ENCODE measurements at places on chromosomes 4 and X.

DNA sequence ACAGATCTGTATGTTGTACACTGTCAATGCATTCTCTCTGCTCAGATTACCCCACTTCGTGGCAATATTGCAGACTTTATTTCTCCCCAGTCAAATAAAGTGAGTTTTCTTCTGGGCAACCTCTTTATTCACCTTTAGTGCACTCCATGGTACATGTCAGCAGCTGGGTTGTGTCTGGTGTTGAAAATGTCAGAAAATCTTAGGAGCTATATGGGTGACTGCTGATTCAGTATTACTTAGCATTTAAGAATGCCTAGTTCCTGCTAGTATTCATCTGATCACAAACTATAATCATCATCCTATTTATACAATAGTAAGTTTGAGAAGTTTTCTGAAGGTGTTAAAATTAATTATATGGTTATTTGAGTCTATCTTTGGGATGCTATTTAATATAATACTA, 112.5 kb downstream of the CFAP299 start:
- no peak for DNase-seq

- no peak for DNase-seq
Measured at GRCh38 chr4:83546786-83547185, 10.9 kb downstream of the GPAT3 start.

GRCh38 chrX:40878766-40879165, 143.4 kb upstream of the MED14 start:
- DNase-seq: no peak

DNA sequence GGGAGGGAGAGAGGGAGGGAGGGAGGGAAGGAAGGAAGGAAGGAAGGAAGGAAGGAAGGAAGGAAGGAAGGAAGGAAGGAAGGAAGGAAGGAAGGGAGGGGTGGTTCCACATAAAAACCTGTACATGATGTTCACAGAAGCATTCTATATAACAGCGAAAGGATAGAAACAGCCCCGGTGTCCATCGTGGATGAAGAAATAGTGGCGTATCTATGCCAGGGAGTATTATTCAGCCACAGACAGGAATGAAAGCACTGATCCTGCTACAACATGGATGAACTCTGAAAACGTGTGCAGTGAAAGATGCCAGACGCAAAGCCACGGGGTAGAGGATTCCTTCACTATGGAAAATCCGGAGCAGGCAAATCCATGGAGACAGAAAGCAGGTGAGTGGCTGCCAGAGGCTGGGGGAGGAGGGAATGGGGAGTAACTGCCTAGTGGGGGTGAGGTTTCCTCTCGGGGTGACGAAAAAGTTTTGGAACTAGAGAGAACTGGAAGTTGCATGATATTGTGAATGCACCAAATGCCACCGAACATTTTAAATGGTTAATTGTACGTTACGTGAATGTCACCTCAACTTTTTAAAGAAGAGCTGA, 92.2 kb downstream of the ABLIM2 start:
- DNase-seq: no peak

GRCh38 chr4:139910106-139910505, 243.9 kb downstream of the MAML3 start:
- DNase-seq: no peak

DNA sequence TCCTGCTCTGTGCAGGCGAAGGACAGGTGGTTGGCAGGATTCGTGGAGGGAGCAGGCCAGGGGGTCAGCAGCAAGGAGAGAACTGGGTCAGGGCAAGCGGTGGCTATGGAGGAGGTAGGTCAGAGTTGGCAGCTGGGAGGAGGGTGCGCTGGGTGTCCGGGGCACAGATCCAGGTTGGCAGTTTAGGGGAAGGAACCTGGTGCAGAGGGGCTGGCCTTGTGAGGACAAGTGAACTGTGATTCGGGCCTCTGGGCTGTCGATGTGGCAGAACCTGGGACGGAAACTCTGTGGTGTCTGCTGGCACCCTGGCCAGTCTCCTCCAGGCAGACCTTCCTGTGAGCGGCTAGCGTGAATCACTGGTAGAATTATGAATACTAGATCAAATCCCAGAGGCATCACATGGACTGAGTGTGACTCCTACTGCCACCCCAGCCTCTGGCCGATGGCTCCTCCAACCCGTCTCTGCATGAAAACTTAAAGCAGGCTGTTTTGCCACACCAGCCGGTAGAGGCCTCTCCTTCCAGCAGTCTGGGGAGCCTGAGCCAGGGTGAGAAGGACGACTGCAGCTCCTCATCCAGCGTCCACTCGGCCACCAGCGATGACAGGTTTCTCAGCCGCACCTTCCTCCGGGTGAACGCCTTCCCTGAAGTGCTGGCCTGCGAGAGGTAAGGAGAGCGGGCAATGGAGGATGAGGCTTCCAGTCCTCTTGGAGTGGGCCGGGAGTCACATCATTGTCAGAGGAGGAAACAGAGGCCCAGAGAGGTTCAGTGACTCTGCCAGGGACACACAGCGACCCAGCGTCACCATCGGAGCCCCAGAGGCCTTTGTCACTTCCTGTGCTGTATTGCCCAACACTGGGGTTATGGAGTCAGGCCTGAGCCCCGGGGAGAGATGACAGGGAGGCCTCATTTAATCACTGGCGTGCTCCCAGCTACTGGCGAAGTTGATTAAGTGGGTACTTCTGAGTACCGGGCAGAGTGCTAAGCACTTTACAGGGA, 20.3 kb downstream of the EVC start:
- DNase-seq: no peak

- DNase-seq: no peak
Measured at GRCh38 chr4:94413085-94413840, 38.5 kb upstream of the PDLIM5 start.

GRCh38 chr4:106294062-106294461, 21.9 kb downstream of the TBCK start:
- DNase-seq: no peak

- no peak for DNase-seq
Measured at GRCh38 chr4:157222771-157223160, 2.2 kb downstream of the GRIA2 start.

GRCh38 chr4:77742054-77742453, 77.1 kb downstream of the CNOT6L start:
- no peak for DNase-seq

- DNase-seq: no peak
Measured at GRCh38 chrX:71321731-71322130, 20.2 kb downstream of the ITGB1BP2 start.

DNA sequence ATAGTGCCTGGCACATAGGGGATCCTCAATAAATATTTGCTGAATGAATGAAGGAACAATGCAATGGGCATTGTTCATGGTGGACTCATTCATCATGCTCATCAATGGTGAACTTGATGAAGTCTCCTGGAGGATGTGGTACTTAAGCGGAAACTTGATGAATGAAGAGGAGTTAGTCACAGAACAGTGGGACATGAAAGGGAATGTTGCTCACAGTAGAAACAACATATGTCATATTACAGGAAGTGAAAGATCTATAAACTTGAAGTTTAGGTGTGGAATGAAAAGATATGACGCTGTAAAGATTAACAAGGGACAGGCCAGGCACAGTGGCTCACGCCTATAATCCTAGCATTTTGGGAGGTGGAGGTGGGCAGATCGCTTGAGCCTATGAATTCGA, 224.1 kb downstream of the PPP3CA start:
- no peak for DNase-seq

DNA sequence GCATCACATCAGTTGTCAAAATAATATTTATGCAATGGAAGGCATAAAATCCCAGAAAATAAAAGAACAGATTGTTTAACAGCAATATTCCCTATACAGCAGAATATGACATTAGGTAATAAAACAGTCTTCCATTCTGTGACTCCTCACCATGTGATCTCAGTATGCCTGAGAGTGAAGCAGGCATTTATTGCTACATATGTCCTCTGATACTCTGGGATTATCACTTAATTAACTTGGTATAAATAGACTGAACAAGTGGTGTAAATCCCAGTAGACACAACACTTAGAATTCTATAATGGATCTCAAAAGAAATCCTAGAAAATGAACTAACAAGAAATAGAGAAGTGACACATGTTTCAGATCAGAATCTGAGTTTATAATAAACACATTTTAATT, 841.3 kb downstream of the PDHA2 start:
- DNase-seq: no peak

DNA sequence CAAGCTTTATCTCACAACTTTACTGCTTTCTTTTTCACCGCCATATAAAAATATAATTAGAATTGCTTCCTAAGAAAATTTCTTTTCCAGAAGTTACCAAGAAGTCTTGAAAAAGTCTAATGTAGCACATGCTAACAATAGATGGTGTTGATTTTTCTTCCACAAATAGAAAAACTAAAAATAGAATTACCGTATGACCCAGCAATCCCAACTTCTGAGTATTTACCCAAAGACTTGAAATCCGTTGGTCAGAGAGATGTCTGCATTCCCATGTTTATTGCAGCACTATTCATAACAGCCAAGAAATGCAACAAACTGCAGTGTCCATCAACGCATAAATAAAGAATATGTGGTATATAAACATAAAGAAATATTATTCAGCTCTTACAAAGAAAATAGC, 17.8 kb upstream of the EDNRA start:
- no peak for DNase-seq

DNA sequence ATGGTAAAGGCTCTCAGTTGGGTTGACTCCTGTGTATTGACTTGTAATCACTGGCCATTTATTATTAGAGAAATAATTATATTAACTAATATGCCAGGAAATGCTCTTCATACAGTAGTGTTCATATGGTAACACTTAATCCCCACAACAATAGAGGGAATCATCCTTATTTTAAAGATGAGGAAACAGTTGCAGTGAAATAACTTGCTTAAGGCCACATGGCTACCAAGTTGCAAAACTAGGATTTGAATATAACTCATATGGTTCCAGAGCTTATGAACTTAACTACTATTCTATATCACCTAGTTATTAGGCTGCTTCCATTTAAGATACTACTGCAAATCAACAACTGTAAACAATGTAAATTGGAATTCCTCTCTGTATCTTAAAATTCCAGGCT, 143.5 kb upstream of the HPGD start:
- DNase-seq: no peak

- DNase-seq: no peak
Measured at GRCh38 chr4:41256740-41257256, at the start of gene UCHL1. TSS of gene UCHL1 (plus strand) at chr4:41256928. CDS start at chr4:41256977, 49 bp downstream.

- no peak for DNase-seq
Measured at GRCh38 chr4:4726051-4726450, 133.4 kb upstream of the MSX1 start.

DNA sequence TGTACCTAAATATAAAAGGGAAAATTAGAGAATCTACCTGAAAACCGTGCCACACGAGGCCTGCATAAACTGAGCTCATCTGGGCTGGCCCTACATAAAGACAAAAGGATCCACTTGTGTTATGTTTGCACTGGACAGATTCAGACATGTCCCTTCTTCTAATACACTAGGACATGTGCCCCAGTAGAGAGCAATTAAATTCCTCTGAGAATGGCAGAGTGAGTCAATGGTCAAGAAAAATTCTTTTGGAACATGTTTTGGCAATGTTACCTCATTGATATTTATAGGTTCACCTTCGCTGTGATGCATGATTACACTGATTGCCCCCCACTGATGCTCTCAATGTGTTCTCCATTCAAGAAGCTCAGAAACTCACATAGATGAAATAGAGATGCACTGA, 95.2 kb downstream of the MANBA start:
- no peak for DNase-seq

DNA sequence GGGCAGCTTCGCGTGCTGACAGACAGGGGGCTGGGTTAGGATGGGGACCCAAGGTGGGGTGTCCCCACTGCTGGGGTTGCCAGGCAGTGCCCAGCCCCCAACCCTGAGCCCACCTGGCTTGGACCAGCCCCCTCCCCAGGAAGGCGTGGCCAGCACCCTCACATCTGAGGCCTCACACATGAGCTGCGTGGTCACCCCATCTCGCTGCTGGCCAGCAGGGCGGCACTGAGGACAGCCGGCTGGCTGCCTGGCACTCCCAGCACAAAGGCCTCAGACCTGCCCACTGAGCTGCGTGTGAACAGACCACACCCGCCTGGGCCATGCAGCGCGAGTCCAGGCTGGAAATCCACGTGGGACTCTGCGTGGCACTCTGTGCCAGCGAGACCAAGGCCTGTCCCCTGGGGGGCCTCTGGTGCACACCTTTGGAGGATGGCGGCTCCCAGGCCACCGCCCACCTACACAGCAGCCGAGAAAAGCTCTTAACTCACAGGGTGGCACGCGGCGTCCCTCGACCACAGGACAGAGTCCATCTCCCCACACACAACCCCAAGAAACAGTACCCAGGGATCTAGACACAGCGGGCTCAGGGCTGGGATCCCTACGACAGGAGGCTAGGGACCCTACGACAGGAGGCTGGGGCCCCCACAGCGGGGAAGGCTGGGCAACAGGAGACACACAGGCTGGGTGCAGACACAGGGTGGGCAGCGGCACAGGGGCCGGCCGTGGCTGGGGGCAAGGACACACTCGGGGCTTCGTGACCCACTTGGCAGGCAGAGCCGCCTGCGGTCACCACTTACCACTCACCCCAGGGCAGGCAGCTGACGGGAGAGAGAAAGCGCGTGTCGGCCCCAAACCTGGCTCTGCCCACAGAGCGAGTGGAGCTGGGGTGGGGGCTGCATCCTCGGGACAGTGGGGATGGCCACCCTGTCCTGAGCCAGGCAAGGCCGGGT, 9.8 kb downstream of the DGKQ start:
- DNase-seq: no peak

DNA sequence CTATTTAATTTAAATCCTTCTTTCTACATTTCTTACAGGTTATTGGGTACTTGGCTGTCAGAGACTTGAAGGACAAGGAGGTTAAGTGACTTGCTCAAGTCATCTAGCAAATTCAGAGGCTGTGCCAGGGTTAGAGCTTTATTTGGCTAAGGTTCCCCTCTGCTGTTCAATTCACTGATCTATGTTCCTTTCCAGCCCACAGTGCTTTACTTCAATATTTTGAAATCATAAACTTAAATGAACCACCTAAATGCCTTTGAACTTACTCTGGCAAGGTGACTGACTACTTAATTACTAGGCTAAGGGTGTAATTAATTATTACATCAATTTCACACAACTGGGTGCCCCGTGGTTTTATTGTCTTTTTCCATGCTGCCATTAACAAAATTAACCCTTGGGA, 288.7 kb downstream of the CAMK2D start:
- DNase-seq: no peak

GRCh38 chr4:89579771-89580170, 257.2 kb downstream of the SNCA start:
- no peak for DNase-seq

- DNase-seq: no peak
Measured at GRCh38 chr4:179625406-179625805, 2183.2 kb upstream of the AGA start.

DNA sequence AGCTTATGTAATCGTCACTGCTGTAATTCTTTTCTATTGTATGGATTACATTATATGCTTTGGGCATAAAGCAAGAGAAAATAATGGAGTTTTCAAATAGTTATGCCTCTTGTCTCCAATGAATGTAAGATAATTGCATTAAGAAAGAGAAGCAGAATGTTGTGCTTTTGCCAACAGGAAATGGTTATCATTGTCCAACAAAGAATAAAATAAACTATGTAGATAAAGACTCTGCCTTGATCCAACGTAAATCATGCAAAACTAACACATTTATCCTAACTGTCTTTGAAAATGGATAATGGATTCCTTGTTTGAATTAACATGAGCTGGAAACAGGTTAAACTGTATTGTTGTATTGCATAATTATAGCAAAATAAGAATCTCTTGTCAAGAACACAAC, 1709.0 kb downstream of the PCDH7 start:
- DNase-seq: no peak

GRCh38 chr4:145830699-145831098, 107.9 kb downstream of the ZNF827 start:
- no peak for DNase-seq

- DNase-seq: no peak
Measured at GRCh38 chr4:15402974-15403373, 24.9 kb upstream of the C1QTNF7 start.
